ENCODE measurements at places on chromosomes 1 and 21.

- no peak for DNase-seq
Observed at GRCh38 chr1:176183618-176184017, 23.5 kb downstream of the COP1 start.

GRCh38 chr1:92538048-92538412, 51.3 kb upstream of the GFI1 start:
- no peak for DNase-seq

DNA sequence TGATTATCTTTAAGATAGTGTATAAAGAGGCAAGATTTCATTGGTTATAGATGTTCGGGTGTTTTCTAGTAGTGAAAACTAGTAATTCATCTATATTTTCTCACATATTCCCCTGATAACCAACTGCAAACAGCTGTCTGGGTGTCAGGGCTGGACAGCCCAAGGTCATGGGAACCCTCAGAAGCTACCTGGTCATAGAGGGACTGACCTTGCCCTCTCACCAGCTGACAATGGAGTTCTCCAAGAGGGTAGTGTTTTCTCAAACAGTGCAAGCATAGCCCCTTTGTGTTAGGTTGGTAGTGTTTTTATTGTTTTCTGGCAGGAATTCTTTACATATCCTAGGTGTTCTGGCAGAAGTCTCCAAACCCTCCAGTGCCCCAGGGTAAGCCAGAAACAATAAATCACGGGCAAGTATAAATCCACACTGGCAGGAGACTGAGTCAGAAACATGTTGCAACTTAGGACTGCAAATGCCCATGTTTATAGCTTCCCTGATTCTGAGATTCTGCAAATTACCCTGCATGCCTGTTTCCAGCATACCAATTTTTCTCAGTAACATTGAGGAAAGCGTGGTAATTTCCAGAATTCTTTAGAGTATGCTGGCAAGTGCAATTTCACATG, 82.8 kb upstream of the ATP1A1 start:
- DNase-seq, result no peak

- DNase-seq, result no peak
Observed at GRCh38 chr1:234899041-234899729, 229.5 kb downstream of the TOMM20 start.

GRCh38 chr1:31581821-31582810, 5.8 kb downstream of the TINAGL1 start:
- no peak for DNase-seq

- no peak for DNase-seq
Observed at GRCh38 chr1:77739235-77739634, 20.4 kb downstream of the USP33 start.

- no peak for DNase-seq
Observed at GRCh38 chr1:175629318-175629694, 114.1 kb downstream of the TNR start.

DNA sequence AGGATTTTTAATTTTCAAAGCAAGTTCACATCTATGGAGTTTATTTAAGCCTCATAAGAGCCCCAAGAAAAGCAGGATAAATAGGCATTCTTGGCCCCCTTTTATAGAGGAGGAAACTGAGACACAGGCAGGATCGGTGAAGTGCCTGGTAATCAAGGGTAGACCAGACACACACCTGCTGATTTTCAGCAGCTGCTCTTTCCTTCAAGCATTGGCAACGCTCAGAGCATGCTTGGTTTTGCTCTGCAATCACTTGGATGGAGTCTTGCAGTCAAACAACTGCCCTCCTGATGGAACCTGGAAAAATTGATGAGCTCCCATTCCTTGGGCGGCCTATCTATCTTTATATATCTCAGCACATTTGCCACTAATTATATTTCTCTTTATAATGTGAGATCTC, 478.9 kb upstream of the CAMK1G start:
- no peak for DNase-seq

DNA sequence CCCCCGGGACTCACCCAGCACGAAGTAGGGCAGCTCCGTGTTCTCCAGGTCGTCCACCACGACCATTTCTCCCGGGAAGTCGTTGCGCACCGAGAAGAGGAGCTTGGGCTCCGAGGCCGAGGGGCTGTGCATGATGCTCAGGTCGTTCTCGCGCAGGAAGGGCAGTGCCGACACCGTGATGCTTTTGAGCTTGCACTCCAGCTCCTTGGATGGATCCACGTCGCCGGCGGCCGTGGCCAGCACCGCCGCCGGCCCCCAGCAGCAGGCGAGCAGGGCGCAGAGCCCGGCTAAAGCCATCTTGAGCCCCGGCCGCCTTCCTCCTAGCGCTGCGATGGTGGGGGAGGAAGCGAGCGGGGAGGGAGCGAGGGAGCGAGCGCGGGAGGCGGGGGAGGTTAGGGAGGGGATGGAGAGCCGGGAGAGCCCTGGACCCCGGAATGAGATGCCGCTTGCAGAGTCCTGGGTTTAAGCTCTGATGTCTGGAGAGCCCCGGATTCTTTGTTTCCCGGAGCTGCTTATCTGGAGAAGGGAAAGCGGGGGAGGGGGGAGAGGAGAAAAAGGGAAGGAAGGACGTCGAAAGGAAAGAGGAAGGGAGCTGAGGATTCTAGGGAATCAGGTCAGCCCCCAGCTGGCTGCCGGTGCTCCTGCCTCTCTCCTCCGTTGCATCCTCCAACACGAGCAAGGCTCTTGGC, at the start of gene ASTN1:
Gene ASTN1 (minus strand): TSS at position 333 of the 689 bp plus-strand sequence. CDS start 36 bp downstream, at position 297.
- DNase-seq, result no peak

GRCh38 chr1:151568626-151569088, 28.5 kb downstream of the TUFT1 start:
- no peak for DNase-seq

Measured in skin of body (tissue), 3 donors.